NCI-H446 treated with DMSO at 0.1 percent for 48 hours (cell line): ENCODE measurements at places on chromosomes 2 and 18.

DNA sequence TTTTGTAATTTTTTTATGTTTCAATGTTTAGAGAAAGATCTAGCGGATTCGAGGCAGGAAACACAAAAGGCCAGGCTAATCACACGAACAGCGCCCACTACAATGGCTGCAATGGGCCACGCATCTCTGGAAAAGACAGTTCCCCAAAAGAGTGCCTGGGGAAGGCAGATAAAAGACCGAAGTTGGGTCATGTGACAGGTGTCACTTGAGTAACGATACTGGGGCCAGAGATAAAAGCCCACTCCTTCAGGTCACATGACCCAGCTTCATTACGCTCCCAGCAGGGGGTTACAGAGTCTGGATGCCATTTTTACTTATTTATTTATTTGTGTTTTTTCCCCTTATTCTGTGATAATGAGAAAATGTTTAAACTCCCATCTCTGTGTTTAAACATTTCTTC is 95.4 kb downstream of the CDK15 start:
- DNase-seq: no peak

DNA sequence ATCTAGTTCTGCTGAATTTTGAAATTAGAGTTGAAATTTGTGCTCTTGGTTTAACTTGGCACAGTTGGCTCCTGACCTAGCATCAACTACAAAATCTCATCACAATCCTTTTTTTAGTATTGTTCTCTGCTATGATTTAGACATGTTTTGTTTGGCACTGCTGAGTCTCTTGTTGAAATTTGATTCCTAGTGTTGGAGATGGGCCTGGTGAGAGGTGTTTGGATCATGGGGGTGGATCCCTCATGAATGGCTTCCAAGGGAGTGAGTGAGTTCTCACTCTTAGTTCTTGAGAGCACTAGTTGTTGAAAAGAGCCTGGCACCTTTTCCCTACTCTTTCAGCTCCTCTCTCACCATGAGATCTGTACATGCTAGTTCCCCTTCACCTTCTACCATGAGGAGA is 605.6 kb upstream of the SLC39A10 start:
- DNase-seq: no peak

DNA sequence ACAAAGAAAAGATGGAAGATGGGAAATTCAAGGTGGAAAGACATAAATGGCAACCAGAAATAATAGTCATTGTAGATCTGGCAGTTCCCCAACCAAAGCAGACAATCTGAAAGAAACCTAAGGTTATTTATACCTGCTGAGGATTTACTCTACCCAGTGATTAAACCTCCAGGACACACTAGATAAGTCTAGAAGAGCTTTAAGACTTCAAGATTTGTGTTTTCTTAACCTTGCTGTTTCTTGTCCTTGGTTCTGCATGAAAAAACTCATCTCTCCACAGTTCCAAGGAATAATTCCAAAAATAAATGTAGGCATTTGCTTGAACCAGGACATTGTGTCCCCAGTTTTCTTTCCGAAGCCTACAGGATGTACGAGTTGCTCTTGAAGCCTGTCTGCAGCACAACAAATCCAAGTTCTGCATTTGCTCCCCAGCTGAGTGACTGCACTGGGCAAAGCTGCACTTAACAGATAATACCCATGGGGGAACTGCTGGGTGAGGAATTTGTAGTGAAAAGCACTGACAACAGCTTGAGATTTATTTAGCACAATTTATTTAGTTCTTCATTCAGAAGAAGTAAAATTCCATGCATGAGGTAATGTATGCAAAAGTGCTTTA is 19.8 kb downstream of the DTNA start:
- DNase-seq: no peak

DNA sequence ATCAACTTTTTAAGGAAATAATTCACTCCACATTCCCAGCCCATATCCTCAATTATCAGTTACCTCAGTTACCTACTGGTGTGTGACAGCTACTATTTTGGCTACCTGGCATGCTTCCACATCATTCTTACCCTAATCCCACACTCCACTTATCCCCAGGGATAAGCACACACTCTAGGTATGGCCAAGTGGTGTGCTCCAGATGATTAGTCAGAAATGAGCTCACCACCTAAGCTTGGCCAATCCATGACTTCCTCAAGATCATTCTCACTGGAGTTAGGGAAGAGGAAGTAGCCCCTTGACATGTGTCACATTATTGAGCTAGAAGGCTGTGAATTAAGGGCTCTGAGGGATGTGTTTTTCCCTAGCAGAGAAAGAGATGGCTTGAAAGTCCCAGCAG is 20.9 kb upstream of the SMAD4 start:
- no peak for DNase-seq

- peak; percentile 47 for DNase-seq
Measured at GRCh38 chr2:154556607-154557006, 141.9 kb upstream of the KCNJ3 start.

DNA sequence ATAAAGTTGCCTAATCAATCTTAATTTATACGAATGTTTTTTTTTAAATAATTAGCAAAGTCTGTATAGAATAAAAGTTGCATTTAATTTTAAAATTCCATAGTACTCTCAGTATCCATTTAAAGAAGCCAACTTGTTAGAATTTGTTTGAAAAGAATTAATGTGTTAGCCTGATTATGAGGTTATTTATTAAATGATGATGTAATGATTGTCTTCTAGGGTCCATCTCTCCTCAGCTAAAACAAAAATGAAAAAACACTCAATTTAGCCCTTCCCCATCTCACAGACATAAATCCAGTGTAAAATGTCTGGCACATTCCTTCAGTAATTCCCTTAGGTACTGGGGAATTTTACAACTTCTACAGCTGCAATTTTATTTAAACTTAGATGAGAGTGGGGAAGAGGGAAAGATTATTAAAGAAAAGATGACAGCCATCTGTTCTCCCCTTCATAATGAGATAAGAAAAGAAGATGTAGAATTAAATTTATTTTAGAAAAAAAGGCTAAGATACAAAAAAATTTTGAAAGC is 68.6 kb downstream of the BARD1 start:
- DNase-seq: no peak

DNA sequence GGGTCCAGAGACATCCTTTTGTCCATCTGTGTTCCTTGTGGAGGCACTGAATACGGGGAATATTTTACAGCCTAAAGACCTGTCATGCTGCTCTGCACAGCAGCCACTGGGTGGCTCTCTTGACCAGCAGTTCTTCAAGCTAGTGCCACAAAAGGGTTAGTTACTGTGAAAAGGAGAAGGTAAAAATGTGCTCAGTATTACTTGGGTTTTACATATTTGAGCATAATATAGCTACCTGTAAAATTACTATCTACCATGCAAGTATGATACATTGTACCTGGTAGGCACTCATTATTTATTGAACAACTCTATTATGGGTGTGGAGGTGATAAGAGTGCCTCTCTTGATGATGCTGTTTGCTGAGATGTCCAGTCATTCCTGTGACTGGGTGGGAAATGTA is 23.6 kb downstream of the FZD5 start:
- DNase-seq: no peak

DNA sequence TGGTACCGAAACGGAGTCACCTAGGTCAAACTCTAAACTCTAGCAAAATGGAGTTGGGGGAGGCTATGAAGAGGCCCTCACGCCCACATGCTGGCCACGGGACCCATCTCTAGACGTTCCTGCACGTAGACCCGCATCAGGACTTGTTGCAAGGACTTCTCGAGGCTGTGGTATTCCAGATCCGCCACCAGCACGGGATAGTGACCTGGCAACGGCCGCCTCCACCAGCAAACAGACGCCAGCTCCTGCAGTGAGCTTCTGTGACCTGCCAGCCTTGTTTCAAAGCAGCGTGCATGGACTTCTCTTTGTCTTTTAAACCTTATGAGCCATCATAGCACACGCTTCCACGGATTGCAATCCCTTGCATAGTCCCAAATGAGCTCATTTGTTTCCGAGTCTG is 40.3 kb upstream of the RALBP1 start:
- DNase-seq: no peak

- DNase-seq: peak; percentile 37
Measured at GRCh38 chr18:49052891-49053644, 102.3 kb upstream of the SMAD7 start.

DNA sequence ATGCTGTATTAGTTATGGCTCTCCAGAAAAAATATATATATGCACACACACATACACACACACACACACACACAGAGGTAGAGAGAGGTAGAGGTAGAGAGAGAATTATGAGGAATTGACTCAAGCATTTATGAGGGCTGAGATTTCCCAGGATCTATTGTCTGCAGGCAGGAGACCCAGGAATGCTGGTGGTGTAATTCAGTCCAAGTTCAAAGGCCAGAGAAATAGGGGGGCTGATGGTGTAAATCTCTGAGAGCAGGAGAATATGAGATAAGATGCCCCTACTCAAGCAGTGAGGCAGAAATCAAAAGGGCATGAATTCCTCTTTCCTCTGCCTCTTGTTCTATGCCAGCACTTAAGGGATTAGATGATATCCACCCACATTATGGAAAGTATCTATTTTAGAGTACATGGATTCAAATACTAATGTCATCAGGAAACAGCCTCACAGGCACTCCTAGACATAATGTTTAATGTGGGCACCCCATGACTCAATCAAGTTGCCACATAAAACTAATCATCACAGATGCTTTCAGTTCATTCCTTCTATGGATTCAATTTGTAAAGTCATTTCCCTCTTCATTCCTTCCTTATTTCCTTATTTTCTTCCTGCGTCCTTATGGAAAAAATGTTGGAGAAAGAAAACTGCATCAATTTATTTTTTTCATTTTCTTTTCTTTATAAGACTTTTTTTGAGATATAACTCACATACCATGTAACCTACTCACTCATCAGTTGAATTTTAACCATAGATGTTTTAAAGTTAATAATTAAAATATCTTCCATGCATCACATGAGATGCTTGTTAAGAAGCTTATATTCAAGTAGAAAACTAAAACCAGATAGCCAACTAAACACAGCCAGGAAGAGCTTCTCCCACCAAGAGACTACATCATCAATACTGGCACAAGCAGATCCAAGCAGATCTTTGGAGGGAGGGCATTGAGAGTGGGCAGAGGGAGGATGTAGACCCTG is 406.2 kb downstream of the MBD2 start:
- DNase-seq: no peak

GRCh38 chr2:104703669-104704068 is 150.2 kb upstream of the POU3F3 start:
- no peak for DNase-seq

GRCh38 chr2:63735263-63735662 is 106.4 kb upstream of the UGP2 start:
- DNase-seq: no peak

DNA sequence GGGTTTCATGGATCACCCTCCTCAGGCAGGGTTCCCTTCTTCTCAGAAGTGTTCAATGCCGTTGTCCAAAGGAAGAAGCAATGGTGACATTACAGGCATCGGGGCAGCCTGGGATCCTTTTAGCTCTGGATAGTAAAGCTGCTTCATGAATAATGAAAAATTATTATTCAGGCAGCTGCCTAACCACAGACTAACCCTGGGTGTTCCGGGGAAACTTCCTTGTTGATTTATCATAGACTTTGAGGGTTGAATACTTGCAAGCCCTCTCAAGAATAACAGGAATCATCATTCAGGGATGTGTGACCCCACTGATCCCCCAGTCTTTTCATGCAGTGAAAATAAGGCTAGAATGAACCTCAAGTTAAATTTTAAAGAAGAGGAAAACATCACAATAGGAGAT is 419.4 kb downstream of the MEIS1 start:
- no peak for DNase-seq

- no peak for DNase-seq
Measured at GRCh38 chr2:12674644-12675328, 42.0 kb upstream of the TRIB2 start.

GRCh38 chr18:69936191-69936558 is 11.5 kb downstream of the CD226 start:
- DNase-seq: no peak

DNA sequence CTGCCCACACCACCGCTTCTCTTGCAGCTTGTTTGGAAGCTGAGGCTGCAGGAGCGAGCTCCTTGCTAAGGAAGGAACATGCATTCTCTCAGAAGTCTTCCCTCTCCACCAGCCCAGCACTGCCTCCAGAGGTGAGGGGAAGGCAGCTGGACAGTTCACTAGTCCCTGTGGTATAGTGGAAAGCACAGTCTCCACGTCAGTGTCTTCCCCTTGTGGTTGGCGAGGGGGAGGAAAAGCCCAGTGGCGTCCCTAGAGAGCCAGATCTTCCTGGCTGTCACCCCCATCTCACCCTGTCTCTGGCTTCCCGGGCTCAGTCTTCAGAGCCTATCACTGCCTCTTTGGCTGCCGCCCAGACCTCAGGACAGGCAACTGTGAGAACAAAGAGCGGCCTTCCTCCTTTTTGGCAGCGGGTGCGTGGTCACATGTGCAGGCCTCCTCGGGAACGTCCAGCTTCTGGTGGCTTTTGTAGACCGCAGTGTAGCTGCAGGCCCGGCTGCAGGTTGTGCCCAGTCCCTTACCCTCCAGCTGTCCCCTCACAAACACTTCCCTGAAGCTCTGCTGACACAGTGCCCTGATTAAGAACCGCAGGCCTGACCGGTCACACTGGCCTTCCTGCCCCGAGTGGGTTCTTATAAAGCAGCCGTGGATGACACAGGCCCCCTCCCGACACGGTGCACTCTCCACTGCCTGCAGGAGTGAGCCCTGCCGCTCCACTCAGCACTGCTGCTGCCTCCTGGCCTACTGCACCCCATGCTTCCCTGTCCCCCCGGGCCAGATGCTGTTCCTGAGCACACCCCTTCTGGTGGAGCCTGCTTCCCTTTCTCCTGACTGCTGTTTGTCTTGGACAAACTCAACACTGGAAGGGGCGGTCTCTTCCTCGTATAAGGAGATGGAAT is 90.9 kb downstream of the RNF144A start:
- no peak for DNase-seq

DNA sequence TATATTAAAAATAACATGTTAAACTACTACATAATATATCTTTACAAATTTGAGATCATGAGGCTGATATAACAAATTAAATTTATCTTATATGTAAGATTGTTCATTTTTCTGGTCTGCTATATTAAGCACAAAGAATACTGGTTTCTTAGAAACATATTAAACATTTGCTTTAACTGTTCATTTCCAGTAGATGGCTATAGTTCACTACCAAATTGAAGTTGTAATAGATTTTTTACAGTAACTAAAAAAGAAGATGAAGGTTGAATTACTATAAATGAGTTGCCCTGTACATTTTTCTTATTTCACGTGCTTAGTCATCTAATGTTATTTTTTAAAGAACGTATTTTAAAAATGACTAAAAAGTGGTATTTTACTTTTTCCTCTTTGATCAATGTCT is 57.0 kb downstream of the ZNF407 start:
- no peak for DNase-seq

DNA sequence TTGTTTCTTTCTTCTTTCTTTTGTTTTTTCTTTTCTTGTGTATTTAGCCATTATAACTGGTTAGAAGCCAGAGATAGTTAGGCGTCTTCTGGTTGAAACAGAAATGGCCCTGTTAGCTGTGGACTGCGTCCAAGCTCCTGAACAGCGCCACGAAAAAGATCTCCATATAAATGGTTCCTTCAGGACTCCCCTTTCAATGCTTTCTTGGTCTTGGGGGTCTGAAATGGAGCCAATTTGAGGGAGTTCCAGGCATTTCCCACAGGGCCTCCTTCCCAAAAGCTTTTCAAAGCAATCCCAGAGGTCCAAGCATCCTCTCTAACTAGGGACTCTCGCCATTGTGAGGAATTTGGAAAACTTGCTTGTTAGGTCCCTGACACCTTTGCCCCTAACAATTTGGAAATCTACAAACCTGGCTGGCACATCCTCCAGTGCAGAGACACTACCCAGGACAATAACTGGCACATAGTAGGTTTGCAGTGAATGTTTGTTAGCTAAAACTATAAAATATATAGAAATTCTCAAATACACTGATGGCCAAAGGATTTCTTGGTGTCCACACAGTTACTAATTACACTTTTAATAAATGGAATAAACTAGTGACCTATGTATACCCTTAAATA is 80.1 kb downstream of the MYCN start:
- DNase-seq: no peak
